ENCODE measurements at places on chromosomes 7 and 10.

GRCh38 chr10:43192884-43193283, 54.6 kb downstream of the CSGALNACT2 start:
- DNase-seq, result no peak

DNA sequence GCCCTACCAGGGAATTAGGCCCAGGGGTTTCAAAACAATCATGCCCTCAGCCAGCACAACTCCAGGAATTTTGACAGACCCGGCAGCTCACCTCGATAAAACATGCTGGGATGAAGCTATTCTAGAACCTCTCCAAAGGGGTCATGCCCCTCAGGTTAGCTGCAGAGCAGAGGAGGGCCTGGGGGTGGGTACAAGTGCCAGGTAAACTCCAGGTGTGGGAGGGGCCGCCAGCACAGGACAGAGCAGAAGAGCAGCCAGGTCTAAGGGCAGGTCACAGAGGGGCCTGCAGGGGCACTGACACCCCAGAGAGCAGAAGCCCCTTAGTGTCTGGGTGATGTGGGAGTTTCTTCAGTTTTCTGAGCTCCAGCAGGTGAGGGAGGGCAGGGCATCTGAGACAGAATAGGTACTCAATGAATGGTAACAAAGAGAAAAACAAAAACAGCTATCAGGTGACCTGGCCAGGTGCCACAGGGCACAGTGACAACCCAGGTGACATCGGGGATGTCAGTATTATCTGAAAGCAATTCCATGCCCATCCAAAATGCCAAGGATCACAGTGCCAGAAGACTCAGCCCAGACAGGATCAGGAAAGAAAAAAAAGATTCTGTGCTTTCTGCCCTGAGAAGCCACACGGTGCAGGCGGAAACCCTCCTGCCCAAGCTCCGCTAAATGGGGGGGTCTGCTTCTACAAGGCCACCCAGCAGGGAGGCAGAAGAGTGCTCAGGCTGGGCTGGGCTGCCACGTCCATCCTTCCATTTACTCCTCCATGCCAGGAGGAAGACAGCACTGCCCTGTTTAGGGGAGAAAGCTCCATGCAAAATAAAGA, 104.5 kb downstream of the TNS3 start:
- DNase-seq, result peak; percentile 42

DNA sequence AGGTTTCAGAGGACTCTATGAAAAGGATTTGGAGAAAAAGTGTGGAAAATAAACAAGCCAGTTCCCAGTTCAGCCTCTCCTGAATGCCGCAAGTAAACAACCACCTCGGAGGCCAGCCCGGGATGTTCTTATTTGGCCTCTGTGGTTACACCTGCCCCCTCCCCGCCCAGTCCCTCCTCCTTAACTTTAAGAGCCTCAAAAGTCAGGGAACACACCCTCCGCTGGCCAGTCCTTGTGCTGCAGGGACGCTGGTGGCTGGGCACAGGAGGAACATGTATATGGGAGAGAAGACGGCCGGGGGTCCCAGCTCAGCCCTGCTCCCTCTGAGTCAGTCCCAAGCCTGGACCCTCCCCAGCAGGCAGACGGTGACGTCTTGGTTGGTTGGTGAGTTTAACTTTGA, 6.1 kb downstream of the CHST3 start:
- DNase-seq, result no peak

GRCh38 chr10:126155528-126155927, 232.7 kb downstream of the ADAM12 start:
- no peak for DNase-seq

DNA sequence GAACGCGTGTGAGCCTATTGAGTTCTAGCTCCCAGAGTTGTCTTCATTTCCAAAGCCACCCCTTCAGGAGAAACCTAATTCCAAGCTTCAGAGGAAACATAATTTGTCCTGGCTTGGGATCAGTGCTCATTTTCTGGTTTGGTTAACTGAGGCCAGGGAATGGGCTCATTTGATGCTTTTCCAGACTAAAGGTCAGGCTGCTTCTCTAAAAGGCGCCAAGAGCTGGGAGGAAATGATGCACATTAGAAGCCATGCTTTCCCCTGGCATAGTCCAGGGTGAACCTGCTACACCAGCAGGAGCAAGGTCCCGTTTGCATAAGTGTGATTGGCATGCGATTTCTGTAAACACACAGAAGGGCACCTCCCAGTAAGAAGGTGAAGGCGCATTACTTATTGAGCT, 435.0 kb downstream of the GALNT17 start:
- no peak for DNase-seq

GRCh38 chr7:16438988-16439387, 17.6 kb upstream of the CRPPA start:
- no peak for DNase-seq

GRCh38 chr7:114793155-114793845, 128.6 kb upstream of the MDFIC start:
- no peak for DNase-seq

Measured in MM.1S (cell line).